Stimulated activated CD4-positive, alpha-beta T cell treated with anti-CD3 and anti-CD28 coated beads, Interleukin-1b, Interleukin-23, amount 100 ng/mL, for 4 hours (primary cell): ENCODE measurements at places on chromosomes 16 and 17.

- DNase-seq = no peak
Measured at GRCh38 chr16:371515-372301, 1.4 kb upstream of the MRPL28 start.

DNA sequence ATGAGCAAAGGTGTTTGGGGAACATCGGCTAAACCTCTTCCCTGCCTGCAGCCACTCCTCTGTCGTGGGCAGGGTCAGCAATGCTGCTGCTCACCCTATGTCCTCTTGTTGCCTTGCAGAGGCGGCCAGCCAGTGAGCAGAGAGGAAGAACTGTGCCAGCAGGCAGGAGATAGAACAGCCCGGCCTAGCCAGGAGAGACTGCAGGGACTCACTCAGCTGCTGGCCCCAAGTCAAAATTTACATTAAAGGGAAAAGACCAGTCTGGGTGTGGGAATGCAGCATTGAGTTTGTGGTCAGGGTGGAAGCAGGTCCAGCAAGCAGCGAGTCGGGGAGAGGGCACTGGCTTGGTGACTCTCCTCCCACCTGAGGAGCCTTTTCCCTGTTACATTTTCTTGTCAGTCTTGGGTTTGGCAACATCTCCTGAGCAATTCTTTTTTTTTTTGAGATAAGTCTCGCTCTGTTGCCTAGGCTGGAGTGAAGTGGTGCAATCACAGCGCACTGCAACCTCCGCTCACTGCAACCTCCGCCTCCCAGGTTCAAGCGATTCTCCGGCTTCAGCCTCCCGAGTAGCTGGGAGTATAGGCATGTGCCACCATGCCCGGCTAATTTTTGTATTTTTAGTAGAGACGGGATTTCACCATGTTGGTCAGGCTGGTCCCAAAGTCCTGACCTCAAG is 22.7 kb downstream of the LIG3 start:
- DNase-seq = no peak

DNA sequence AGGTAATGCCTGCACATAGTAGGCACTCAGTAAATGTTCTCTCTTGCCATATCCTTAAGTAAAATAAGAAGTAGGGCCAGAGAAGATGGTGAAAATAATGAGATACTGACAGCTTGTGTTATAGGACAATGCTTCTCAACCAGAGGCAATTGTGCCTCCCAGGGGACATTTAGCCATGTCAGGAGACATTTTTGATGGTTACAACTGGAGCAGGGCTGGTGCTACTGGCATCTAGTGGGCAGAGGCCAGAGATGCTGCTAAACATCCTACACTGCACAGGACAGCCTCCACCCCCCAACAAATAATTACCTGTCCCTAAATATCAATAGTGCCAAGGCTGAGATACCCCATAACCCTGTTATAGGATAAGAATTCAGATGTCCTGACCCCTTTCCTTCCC is 1.7 kb downstream of the RAD51D start:
- no peak for DNase-seq

GRCh38 chr17:45925311-45925710 is 31.0 kb downstream of the MAPT start:
- no peak for DNase-seq

- DNase-seq = no peak
Measured at GRCh38 chr16:82761858-82762257, 135.1 kb downstream of the CDH13 start.

- DNase-seq = no peak
Measured at GRCh38 chr17:55741356-55741700, 9.5 kb upstream of the PCTP start.

DNA sequence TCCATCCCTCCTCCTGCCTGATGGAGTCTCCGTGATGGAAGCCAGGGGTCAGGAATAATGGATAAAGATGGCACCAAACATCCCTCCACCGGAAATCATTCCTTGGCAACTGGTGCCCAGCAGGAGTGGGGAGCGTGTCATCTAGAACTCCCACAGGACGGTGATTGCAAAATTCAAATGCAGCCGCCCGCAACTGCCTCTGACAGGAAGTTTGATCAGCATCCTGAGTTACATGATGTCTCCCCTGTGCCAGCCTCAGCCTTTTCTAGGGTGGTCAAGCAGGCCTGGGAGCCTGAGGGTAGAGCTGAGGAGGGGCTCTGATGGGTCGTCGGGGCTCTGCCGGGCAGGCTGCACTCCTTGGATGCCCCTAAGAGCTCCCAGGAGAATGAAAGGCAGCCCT is 52.8 kb downstream of the GSG1L start:
- DNase-seq = no peak

- DNase-seq = peak; percentile 72
Measured at GRCh38 chr16:57485916-57486857, at the start of gene DOK4. TSS of gene DOK4 (minus strand) at chr16:57486493. CDS start at chr16:57479507, 6,986 bp downstream.

DNA sequence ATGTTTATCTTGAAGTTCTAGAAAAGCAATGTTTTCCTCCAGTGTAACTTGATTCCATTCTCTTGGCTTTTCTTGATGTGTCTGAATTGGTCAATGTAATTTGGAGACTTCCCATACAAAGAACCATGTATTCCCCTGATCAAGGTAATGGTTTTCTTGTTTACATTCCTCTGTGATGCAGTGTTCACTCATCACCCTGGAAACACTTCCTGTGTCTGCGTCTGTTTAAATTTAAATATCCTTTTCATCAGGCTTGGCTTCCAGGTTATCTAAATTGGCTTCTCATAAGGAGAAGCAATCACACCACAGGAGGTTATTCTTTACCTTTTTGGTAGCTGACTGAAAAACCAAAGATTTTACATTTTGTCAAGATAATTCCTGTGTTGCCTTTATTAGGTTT is 237.3 kb upstream of the WSCD1 start:
- no peak for DNase-seq

DNA sequence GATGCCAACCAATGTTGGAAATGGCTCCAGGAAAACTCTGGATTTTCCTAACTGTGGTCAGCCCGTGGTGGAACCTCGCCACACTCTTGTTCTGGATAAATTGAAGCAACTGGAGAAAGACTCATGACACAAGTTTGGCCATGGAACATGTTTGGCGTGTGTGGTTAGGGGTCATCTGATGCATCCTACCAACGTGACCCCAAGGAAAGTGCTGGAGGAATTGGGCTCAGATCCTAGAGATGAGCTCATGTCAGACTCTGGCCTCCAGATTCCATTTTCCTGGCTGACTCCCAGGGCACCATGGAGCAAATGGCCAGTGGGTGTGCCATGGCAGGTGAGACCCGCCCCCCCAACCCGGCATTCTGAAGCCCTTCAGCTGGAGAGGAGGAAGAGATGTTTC is 58.5 kb downstream of the CACNG5 start:
- DNase-seq = no peak

GRCh38 chr17:9238340-9239245 is 217.3 kb downstream of the NTN1 start:
- no peak for DNase-seq

DNA sequence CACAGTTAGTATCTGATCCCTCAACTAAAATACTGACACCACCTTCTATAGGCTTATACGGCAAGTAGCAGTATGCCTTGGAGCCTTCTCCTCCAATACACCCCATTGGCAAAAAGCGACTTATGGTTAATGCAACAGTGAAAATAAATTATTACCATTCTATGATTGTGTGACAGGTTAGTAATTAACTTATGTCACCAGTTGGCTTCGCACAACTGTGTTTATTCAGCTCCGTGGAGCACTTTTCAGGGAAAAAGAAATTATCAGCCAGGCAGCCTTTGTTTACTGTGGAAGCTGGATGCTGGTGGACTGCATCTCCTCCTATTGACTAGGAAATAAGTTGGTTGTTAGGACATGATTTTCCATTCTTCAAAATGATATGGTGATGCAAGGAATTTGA is 833.8 kb upstream of the RBFOX1 start:
- DNase-seq = no peak
